Activated CD4-positive, alpha-beta T cell treated with anti-CD3 and anti-CD28 coated beads, Interleukin-2, amount 50 U/mL, for 48 hours (primary cell): ENCODE measurements at places on chromosomes 2 and 18.
A peak's percentile ranks its signal among the peaks of the same experiment; 100 is the strongest.

GRCh38 chr18:74951165-74951760 lies 257.7 kb downstream of the PTGR3 start:
- DNase-seq: no peak

- no peak for DNase-seq
These were observed 283 bp upstream of the RBBP8 start for GRCh38 chr18:22932885-22933205.

DNA sequence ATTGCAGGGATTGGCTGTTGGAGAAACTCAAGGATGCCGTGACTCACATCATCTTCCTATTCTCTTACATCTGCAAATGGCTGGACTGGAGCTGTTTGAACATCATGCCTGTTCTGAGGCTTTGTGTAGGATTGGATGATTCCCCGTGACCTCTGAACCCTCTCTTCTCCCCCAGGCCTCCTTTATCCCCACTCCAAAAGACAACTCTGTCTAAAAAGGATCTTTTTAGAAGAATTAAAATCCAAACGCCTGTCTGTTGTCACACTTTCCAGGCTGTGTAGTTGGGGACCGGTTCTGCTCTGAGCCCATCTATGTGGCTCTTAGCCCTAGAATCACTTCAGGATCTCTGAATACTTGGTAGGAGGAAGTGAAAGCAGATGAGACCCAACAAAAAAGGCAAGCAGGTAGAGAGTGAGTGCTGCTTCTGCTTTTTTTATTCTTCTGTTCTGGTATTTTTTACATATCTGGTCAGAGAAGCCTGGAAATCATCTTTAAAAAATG lies 565 bp downstream of the SP140 start:
- peak; percentile 24 for DNase-seq

- DNase-seq: no peak
These were observed 141.5 kb upstream of the SLC39A10 start for GRCh38 chr2:195515551-195515950.

- no peak for DNase-seq
These were observed 71.1 kb downstream of the BIRC6 start for GRCh38 chr2:32427672-32428610.

DNA sequence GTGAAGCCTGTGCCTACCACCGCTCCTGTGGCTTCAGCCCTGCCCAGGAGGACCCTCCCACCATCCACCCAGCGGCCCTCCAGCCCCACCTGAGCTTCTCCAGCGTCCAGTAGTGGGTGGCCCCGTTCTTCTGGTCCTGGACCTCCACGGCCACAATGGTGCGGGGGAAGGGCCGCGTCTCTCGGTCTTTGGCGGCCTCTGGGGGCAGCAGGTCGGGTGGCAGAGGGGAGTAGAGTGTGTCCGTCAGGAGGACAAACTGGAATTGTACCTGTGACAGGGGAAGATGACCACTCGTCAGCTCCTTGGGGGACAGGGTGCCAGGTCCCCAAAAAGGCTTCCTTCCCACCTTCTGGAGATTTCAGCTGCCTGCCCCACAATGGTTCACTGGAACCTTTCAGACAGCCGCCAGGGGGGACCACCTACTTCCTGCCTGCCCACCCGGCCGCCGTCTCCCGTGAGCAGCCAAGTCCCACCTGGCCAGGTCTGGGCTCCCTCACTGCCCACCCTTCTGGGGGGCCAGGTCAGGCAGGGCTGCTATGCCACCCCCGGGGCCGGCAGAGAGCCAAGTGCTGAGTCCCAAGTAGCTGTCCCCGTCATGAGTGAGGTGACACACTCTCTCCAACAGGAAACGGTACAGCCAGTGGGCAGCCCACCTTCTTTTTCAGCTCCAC lies 59.3 kb downstream of the KIF1A start:
- DNase-seq: no peak

- DNase-seq: no peak
These were observed 75.9 kb downstream of the ITGB1BP1 start for GRCh38 chr2:9347411-9347881.

DNA sequence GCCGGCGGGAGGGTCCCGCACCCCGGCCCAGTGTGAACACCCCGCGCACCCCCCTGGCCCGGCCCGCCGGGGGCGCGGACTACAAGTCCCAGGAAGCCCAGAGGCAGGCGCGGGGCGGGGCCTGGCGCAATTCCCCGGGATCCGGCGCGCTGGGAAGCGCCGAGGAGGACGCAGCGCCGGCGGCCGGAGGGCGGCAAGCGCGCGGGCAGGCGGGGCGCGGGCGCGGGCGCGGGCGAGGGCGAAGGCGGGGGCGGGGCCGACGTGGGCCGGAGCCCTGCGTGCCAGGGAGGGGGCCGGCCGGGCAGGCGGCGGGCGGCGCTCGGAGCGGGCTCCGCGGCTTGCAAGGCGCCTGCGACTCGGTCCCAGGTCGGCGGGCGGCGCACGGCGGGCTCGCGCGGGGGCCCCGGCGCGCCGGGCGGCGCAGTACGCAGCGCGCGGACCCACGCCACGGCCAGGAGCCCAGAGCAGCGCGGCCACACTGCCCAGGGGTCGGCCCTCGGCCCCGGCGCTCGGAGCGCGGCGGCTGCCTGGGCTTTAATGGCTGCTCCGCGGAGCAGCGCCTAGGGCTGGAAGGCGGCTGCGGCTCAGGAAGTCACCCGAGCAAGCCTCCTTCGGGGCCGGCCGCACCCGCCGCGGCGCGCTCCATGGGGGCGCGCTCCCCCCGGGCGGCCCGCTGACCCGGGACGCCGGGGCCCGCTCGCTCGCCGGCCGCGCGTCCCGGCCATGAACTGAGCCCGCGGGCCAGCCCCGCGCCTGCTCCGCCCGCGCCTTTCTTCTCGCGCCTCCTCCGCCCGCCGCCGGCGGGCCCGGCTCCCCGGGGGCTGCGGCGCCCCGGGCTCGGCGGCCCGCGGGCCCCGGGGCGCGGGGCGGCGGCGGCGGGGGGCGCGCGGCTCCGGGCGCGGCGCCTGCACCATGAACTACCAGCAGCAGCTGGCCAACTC lies at the start of gene AGAP1:
Gene AGAP1 (plus strand): TSS at position 269 of the 941 bp plus-strand sequence.
- peak; percentile 39 for DNase-seq

DNA sequence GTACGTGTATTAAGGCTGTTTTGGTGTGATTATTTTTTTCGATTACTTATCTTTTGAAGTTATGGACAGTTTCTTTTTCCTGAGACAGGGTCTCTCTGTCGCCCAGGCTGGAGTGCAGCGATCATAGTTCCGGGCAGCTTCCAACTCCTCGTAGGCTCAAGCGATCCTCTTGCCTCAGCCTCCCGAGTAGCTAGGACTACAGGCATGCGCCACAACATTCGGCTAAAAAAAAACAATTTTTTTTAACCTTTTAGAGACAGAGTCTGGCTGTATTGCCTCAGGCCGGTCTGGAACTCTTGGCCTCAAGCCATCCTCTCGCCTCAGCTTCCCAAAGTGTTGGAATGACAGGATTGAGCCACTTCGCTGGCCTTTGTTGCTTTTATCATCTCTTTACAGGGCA lies 945 bp downstream of the HAT1 start:
- DNase-seq: no peak

GRCh38 chr2:70995426-70995729 lies 705 bp upstream of the TEX261 start:
- peak; percentile 48 for DNase-seq

DNA sequence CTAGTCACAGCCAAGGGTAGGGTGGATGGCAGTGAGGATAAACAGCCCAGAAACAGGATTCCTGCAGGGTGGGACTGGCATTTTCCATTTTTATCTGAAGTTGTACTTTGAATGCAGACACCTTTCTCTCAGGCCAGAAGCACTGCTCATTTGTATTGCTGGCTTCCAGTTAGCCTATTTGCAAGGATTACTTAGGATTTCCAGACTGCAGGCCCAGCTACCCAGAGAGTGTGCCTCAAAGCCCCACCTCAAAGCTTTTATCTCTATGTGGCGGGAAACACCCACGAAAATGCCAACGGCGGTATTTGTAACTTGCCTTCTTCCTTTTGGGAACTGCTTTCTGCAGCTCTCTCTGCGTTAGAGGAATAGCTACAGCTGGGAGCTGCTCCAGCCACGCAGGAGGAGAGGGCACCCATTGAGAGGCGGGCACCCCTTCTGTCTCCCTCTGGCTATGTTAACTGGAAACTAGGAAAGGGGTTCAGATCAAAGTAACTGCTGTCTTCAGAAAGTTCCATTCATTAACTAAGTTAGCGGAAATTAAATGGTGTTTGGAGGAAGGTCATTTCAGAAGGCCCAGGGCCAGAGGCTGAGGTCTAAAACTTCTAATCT lies 144.9 kb downstream of the TGIF1 start:
- DNase-seq: peak; percentile 57

GRCh38 chr2:152581360-152581759 lies 135.9 kb downstream of the PRPF40A start:
- no peak for DNase-seq

DNA sequence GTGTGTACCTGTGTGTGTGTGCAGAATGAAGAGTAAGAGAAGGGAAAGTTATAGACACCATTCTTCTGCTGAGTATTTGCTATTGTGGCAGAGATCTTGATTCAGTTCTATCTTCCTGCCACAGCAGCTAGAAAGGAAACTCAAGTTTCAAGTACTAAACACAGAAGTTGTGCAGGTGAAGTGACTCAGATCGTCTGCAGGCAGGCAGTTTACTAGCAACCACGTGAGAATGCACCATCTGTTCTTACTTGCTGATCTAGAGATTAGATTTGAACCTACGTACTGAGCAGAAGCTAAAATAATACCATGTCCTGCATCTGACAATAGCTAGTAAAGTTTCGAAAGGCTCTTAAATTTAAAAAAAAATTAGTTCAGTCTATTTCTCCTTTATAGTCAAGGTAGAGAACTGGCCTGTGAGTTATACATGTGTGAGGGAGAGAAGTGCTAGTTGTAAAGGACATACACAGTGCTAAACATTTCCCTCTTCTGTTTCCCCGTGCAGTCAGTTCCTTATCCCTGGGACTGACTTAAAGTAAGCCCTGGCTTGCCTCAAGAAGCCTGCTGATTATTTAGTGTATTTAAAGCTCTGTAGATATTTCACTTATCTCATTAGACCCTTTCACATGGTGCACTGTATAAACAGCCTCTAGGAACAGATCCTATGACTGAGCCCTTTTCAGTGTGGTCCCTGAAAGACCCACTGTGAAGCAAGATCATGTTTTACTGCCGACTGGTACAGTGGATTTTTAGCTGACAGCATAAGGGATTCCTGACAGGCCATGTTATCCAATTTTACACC lies 45.0 kb downstream of the SLC38A11 start:
- DNase-seq: no peak

- DNase-seq: no peak
These were observed 769 bp downstream of the ALMS1 start for GRCh38 chr2:73386342-73386868.

DNA sequence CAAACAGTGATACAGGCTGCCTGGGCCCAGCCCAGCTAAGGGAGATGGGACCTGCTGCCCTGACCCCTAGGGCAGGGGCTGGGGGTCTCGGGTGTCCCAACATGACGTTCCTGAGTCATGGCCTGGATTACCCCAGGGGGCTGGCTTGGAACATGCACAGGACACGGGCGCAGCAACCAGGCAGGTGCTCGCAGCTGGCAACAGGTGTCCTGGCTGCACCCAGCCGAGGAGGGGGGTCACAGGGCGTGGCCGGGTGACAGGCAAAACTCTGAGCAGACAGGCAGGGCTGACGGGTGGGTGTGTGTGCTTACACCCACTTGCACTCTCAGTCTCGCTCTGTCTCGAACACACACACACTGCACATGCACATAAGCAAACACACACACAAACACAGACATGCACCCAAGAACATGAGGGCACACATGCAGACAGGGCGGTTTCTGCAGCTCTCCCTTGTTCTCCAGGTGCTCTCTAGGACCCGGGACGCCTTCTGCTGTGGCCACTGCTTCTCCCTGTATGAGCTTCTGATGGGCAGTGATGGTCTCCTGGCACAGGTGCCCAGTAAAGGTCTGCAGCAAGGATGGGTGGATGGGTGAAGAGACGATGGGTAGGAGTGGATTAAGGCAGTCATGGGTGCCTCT lies 33.7 kb upstream of the TAF1B start:
- no peak for DNase-seq

DNA sequence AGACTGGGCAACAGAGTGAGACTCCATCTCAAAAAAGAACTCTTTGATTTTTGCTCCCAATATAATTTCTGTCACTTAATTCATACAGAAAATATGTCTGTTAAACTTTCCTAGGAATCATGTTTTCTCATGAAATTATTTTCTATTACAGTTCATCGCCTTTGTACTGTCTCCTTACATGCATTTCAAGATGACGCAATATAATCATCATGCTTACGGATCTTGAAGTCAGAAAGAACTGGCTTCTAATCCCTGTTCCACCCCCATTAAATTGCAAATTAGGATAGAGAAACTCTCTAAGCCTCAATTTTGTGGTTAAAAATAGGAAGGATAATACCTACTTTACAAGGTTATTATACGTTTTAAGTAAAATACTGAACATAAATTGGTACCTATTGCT lies 467.6 kb upstream of the SMIM21 start:
- DNase-seq: no peak

GRCh38 chr2:126828491-126828890 lies 70.2 kb upstream of the TEX51 start:
- no peak for DNase-seq

- DNase-seq: peak; percentile 11
These were observed 49.0 kb upstream of the GLI2 start for GRCh38 chr2:120686511-120687168.

GRCh38 chr2:203846490-203847105 lies 21.0 kb upstream of the CTLA4 start:
- DNase-seq: no peak

DNA sequence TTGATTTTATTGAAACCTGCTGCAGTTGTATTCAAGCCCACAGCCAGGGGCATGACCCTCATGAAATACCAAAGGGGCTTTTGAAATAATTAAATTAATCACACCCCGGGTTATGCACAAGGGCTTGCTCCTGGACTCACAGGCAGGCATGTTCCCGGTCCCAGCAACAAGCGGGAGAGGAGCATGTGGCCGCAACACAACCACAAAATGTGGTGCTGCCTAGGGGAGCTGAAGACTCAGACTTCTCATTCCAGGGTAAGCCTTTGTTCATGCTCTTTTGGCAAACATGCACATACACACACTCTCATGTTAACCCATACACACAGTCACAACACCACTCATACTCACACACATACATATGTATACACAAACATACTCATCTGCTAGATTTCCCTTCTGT lies 233.7 kb upstream of the SMAD2 start:
- DNase-seq: no peak

DNA sequence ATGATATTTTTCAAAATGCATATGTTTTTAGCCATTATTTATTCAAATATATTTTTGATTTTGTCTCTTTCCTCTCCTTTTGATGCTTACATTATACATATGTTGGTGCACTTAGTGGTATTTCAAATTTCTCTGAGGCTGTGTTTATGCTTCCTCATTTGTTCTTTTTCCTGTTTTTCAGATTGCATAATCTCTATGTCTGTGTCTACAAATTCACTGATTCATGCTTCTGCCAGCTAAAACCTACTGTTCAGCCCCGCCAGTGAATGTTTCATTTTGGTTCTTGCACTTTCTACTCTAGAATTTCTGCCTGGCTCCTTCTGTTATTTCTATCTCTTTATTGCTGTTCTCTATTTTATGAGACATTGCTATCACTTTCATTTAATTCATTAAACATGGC lies 951.7 kb upstream of the CNTNAP5 start:
- DNase-seq: no peak

GRCh38 chr2:21034972-21035279 lies 8.9 kb downstream of the APOB start:
- no peak for DNase-seq

- DNase-seq: no peak
These were observed 5.4 kb downstream of the GDF7 start for GRCh38 chr2:20672201-20672951.
